GM23248 (cell line): ENCODE measurements at places on chromosomes 6 and 20.

DNA sequence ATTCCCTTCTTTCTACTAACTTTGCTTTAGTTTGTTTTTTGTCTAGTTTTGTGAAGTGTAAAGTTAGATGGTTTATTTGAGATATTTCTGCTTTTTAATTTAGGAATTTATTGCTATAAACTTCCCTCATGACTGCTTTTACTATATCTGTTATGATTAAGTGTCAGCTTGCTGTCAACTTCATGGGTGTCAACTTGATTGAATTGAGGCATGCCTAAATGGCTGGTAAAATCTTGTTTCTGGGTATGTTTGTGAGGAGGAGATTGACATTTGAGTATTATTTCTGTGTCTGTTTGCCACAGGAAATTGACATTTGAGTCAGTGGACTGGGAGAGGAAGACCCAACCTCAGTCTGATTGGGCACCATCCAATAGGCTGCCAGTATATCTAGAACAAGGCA is 1147.0 kb upstream of the EYS start:
- no peak for DNase-seq

DNA sequence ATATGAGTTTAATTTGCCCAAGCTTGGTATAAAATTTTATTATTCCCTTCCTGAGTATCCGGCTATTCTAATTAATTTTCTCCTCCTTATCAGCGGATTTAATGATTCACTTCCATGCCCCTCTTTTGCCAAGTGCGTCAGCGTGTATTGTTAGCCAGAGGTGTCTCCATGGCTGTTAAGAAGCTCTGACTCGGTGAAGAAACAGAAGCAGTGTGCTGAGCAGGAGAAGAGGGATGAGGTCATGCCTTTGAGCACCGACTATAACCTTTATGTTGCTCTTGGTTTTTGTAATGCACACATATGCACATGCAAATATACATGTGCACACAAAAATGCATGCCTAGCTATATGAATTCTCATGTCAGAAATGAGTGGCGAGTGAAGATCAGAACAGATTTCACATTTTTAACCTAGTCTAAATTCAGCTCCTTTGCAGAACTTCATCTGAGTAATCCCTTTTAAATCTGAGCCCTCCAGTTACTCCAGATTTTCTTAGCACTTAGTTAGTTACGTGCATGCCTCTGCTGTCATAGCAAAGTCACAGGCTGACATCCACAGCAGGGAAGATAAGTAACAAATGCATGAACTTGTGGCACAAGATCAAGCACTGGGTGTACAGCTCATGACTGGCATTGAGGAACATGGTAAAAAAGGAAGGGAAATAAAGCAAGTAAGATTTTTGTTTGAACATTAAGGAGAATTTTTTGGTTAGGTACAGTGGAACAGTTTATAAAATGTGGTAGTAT is 24.3 kb downstream of the HTR1E start:
- DNase-seq = peak; percentile 4

- DNase-seq = peak; percentile 14
These were observed 117.6 kb upstream of the SLC2A12 start for GRCh38 chr6:134169871-134170486.

GRCh38 chr6:127249621-127250020 is 17.0 kb upstream of the RNF146 start:
- no peak for DNase-seq

DNA sequence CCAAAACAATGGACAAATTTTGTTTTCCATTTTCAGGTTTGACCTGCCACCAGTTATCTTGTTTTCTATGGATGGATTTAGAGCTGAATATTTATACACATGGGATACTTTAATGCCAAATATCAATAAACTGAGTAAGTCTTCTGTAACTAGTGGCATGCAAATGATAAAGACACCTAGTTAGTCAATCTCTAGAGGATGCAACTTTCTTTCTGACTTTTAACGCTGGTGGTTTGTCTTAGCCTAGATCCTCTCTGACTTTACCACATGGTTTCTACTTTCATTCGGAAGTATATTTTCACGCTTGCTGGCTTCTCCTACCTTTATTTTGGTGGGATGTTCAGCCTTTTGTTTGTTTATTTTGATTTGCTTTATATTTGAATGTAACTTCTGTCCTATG is 21.2 kb downstream of the ENPP3 start:
- DNase-seq = peak; percentile 7

DNA sequence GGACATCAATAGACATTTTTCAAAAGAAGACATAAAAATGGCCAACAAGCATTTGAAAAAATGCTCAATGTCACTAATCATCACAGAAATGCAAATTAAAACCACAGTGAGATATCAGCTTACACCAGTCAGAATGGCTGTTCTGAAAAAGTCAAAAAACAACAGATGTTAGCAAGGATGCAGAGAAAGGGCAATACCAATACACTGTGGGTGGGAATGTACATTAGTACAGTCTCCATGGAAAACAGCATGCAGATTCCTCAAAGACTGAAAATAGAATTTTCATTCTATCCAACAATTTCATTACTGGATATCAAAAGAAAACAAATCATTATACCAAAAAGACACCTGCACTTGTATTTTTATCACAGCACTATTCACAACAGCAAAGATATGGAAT is 85.3 kb downstream of the DCDC2 start:
- no peak for DNase-seq

DNA sequence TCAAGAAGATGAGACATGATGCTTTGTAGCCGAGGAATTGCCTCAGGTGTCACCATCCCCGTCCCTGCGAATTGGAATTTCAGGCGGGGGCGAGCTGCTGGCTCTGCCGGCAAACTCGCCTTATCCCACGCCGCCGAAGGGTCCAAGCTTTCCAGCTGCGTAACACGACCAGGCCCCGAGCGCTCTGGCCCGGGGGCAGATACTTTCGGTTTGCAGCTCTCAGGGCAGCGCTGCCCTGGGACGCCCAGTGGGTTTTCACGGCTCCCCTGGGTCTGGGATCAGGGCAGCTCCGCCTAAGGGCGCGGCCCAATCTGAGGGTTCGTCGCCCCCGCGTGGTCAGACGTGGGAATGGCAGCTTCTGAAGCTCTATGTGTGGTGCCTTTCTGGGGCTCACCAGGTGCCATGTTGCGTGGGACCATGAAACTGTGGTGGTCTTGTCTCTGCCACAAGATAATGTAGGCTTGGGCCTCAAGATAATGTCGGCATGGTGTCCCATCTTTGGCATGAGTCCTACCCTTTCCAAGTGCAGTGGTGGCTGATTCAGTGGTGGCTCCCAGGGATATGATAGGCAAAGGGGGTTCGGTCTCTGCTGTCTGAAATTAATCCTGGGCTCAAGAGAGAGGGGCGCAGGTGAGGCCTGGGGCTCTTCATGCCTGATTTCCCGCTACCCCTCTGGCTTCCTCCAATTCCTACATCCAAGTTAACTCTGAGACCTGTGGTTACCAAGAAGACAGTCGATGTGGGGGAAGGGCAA is 21.0 kb downstream of the PIGT start:
- peak; percentile 95 for DNase-seq

GRCh38 chr6:99356641-99357040 is 7.2 kb upstream of the FAXC start:
- DNase-seq = no peak

DNA sequence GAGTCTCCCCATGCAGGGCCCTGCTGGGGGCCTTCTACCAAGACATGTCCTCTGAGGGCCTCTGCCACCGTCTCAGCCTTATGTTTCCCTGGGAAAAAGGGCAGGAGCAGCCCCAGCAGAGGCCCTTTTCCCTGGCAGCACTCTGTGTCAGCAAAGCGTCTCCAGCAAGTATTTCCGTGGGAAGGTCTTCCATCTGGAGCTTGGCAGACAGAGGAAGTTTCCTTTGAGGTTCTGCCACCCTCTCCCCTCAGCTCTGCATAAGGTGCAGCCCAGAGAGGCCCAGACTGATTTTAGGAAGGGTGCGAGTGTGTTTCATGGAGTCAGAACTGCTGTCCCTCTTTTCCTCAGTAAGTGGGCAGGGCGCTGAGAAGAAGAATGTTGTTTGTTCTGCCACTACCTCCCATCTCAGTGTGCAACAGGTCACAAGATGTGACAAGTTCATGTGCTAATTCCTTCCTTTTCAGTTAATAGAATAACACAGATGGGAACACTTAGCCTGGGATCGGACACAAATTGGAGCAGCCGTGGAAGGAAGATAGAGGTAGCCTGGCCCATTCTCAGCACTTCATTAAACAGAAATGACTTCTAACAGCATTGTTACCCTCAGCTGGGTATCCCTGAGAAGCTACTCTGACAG is 784.4 kb downstream of the MAFB start:
- DNase-seq = no peak

- DNase-seq = no peak
These were observed 47.2 kb upstream of the MLN start for GRCh38 chr6:33850869-33851541.

DNA sequence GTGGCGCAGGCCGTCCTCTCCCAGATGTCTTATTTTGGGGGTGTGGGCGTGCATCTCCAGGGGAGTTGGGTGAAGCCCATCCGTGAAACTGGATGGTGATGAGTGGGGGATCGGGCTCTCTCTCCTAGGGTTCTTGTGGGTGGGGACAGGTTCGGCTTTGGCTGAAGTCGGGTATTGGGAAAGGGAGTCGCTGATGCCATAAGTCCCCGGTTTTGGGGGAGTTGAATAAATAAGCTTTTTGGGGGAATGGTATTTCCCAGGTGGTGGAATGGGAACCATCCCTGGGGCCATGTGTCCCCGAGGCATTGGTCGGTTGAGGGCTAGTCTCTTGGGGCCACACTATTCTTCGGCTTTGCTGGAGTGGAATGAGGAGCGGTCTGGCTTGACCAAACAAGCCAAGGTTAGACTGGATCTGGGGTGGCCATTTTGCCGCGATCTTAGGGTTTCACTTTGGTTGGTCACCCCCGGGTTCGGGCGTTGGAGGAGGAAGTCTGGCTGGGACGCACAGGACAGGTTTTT is 481 bp downstream of the ZNF133 start:
- peak; percentile 60 for DNase-seq

DNA sequence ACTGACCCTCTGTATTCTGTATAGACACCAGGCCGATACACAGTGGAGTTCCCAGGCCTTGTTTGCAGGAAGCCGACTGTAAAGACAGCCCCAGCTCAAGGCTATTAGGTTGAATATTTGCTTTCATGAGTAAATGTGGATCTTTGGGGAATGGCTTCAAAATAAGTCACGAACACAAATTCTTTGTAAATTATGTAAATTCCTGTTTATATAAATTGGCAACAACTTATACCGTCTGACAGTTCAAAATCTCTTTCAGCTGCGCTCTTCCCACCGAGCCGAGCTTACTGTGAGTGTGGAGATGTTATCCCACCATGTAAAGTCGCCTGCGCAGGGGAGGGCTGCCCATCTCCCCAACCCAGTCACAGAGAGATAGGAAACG is 24.7 kb downstream of the EDN3 start:
- no peak for DNase-seq

- DNase-seq = peak; percentile 57
These were observed 22.9 kb upstream of the ESR1 start for GRCh38 chr6:151784441-151785214.

DNA sequence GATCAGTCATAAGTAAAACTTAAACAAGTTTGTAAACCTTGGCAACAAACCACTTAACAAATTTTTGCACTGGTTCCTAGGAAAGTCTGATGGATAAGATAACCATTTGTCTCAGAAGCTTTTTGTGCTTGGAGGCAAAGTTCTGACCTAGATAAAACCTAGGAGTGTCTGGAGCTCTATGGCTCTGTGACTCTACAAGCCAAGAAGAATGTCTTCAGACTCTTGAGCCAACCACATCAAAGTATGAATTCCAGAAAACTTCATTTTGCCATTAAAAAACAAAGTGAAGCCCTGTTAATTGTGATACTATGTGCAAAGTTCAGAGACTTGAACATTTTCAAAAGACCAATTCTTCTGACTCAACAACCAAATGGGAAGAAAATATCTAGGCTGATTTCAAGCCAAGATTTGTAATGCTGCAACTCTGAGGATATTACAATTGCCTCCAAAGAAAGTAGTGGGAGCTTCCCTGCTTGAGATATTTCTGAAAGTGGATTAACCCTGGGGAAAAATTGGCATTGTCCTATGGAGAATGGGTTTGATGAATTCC is 158.1 kb upstream of the FOXQ1 start:
- peak; percentile 39 for DNase-seq

- no peak for DNase-seq
These were observed 49.8 kb upstream of the HEY2 start for GRCh38 chr6:125699591-125699990.

DNA sequence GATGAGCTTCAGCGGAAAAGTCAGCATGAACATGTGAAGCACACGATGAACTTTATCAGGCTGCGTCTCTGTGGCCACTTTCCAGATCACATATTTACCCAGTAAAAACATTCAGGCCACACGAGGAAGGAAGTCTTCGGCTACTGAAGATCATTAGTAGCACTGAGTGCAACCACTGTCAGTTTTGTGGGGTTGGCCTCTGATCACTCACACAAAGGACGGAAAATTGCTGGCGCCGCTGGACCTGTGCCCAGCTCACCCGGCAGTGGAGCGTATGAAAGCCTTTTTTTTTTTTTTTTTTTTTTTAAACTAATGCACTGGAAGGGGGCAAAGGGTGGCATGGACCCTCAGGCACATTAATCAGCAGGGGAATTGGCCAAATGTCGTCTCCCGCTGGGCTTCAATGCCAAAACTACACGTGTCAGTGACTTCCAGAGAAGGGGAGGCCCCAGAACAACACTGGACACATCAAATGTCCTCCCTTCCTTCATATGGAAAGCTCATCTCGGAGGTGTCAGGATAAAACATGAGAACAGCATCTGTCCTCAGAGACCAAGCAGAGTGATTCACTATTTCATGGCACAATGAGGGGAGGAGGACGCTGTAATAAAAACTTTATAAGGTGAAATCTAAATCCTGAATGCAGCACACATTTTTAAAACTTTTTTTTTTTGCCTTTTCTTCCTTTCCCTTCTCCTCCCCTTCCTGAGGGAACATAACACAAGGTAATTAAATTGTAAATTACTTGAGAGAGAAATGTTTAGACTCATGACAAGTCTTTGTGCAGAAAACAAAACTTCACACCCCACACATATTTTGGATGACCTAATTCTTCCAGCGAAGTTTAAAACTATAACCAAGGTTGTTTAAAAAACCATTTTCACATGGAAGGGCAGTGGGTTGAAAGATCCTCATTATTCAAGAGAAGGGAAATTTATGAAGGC is 223.4 kb downstream of the FOXC1 start:
- no peak for DNase-seq

DNA sequence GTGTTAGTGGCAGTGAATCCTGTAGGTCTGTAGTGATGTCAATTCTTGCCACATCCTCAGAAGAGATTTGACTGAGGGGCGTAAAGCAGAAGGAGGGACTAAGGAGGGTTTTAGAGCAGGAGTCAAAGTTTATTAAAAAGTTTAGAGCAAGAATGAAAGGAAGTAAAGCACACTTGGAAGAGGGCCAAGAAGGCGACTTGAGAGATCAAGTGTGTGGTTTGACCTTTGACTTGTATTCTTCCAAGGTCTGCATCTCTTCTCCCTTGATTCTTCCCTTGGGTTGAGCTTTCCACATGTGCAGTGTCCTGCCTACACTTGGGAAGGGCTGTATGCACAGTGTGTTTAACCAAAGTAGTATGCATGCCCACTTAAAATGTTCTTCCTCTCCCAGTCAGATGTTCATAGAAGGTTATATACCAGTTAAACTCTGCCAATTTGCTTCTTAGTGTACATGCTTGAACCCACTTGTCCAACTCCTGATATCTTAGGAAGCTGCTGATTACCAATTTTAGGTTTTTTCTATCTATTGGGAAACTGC is 627.6 kb downstream of the MMUT start:
- no peak for DNase-seq

GRCh38 chr6:129598244-129599187 is 111.5 kb downstream of the ARHGAP18 start:
- DNase-seq = peak; percentile 82
